ENCODE measurements at places on chromosomes 1 and 21.

DNA sequence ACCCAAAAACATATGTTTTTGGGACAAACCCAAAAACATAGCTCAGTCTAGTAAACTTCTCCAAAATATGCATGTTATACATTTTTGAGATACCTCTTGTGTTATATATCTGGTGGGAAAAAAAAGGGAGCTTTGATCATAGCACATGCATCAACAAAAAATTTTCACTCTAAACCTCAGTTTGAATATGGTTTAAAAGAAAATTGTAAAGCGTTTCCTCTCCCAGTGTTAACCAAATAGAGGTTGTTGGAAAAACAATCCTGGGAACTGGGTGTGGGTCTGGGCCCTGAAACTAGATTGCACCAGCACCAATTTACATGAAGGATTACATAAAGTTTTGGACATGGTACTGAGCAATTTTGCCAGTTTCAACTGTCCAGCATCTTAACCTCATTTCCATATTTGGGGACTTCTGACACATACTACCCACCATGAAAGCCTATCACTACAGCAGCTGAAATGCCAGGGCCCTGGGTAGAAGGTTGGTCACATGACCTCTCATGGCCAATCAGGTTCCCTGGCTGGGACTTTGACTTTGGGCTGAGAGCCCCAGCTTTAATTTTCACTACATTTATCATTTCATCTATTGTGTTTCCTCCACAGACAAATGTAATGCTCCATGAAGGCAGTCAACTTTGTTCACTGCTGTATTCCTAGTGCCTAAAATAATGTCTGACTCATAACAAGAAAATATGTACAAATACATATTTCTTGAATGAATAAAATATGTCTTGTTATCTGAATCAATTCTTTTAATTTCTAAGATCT, 150.7 kb downstream of the SETD4 start:
- no peak for DNase-seq

- DNase-seq, result no peak
These were observed 74.7 kb upstream of the AKT3 start for GRCh38 chr1:243924588-243925349.

GRCh38 chr1:62230718-62231117, 36.1 kb downstream of the L1TD1 start:
- DNase-seq, result no peak

DNA sequence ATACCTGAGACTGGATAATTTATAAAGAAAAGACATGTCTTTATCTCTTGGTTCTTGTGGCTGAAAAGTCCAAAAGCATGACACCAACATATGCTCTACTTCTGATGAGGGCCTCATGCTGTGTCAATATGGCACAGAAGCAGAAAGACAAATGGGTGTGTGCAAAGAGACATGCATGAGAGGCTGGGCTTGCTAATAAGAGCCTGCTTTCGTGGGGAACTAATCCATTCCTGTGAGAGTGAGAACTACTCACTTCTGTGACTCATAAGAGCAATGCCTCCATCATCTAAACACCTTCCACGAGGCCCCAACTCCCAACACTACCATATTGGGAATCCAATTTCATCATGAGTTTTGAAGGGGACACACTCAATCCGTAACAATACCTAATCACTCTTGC, 340.0 kb upstream of the DUSP10 start:
- DNase-seq, result no peak

- DNase-seq, result no peak
These were observed 9.7 kb downstream of the S100A6 start for GRCh38 chr1:153526132-153526543.

- no peak for DNase-seq
These were observed 17.7 kb upstream of the ELAVL4 start for GRCh38 chr1:50091068-50091467.

GRCh38 chr21:14115646-14116045, 95.1 kb downstream of the LIPI start:
- DNase-seq, result no peak

- no peak for DNase-seq
These were observed 23.9 kb downstream of the PKN2 start for GRCh38 chr1:88708011-88708410.

GRCh38 chr1:33849211-33849610, 14.7 kb upstream of the HMGB4 start:
- DNase-seq, result no peak

GRCh38 chr1:183769956-183770815, 34.7 kb upstream of the RGL1 start:
- no peak for DNase-seq

- DNase-seq, result no peak
These were observed 367.7 kb upstream of the NEGR1 start for GRCh38 chr1:72649991-72650390.

DNA sequence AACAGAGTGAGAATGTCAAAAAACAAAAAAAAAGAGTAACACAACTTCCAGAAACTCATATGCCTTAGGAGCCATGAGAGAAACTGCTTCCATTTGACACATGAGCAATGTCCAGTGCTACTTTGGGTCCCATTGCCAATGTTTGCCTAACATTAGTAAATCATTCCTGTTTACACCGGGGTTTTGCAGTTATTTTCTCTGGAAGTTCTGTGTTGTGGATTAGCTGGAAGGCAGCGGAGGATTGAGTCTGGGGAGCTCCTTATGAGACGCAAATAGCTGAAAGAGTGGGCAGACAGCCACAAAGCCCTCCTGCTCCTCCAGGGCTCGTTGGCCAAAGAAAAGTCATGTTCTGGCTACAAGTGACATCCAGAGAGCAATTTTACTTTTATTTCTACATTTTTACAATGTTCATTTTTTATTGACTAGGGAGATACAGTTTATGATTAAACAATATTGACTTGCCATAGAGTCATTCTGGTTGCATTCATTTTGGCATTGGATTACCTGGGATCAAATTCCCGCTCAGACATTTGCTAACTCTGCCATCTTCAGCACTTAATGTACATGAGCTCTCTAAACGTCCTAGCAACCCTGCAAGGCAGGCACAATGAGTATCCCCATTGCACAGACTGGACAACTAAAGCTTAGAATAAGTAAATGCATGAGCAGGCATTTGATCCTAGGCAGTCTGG, 66.4 kb upstream of the GALNT2 start:
- no peak for DNase-seq

DNA sequence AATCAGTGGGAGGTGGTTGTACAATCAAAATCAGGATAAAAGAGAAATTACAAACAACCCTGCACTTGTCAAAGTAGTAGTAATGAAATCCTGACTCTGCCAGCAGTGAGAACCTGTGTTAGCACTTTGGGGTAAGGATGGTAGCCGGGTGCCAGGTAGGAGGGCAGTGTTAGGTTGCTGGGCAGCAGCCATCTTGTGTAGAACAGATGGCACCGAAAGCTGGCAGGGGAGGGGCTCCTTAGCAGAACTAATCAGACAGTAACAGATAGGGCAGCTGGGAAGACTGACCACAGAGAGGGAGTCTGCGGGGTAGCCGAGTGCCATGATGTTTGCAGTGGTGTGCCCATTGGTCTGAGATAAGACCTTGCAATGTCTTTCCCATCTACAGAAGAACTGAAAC, 137.3 kb downstream of the SDCCAG8 start:
- DNase-seq, result no peak

DNA sequence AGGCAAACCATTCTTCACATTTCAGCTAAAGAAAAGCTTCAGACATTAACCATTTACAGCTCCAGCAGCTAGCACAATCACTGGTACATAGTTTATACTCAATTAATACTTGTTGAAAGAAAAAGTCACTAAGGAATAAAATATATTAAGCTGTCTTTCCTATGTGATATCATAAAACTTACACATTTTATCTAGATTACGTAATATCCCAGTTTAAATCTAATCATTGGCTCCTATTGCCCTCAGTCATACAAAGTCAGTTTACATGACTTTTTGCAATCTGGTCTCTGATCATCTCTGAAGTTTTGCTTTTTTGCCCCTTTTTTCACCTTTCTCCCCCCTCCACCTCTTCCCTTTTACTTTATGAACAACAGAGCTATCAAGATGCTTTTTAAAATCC, 8.5 kb upstream of the PRRC2C start:
- no peak for DNase-seq

DNA sequence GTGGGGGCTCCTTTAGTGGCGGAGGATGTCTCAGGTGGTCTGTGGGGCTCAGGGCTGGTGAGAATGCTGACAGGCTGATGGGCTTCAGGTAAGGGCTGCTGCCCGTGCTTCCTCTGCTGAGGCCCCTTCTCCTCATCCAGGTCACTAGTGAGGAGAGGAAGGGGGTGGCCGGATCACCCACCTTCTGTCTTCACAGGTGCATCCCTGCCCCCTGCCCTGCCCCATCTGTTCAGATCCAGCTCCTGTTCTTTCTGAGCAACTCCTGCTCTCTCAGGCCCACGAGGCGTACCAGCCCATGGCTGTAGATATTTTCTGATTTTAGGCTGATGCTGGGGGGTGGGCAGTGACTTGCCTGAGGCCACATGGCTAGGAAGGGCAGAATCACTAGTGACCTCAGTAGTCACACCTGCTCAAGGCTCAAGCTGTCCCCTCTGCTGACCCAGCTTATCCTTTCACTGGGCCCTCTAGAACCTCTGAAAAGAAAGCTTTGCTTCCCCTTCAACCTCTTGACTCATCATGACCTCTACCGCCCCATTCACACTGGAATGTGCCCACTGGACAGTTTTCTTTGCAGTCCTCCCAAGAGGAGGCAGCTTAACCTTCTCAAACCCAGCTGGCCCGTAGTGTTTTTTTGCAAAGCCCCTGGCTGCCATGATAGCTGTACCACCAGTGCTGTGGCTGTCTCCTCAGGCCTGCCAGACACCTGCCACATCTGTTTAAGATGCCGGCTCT, 14.8 kb downstream of the DCST2 start:
- no peak for DNase-seq

DNA sequence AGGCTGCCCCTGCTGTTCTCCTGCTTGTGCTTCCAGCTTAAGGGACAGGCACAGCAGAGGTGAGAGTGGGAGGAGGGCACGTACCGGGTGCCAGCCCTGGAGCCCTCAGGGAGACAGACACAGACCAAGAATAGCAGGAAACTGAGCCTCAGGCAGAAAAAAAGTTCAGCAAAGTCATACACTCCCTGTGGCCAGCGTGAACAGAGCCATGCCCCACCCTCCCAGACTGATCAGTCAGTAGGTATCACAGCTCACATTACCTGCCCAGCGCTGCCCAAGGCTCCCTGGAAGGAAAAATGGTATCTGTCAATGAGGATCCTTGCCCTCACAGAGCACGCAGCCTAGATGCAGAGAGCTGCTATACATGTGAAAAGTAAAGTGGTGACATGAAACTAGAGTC, 1.3 kb downstream of the UBL4B start:
- no peak for DNase-seq

DNA sequence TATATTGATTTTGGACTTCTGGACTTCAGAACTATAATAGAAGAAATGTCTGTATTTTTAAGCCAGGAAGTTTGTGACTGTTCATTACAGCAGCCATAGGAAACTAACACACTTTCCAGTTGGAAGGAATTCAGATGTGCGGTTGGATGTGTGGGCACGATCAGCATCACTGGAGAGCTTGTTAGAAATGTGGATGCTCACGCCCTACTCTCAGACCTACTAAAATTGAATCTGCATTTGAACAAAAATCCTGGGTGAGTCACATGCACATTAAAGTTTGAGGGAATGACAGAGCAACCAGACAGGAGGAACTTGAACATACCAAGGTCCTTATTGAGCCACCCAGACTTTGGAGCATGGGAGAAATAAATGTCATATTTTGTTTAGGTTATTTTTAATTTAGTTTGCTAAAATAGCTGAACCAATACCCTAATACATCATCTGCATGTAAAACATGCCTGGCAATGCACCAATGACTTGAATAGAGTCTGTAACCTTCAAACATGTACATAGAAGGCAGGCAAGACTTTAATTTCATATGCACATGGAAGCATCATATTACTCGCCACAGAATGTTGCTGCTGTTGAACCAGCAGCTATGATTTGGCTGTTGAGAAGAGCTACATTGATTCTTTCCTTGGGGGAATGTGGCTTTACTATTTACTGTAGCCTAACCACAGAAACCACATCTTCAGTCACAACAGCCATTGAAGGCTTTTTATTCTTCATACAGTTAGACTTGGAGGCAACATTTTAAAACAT, 346.2 kb downstream of the BARHL2 start:
- DNase-seq, result no peak

GRCh38 chr1:184110272-184111204, 59.0 kb downstream of the TSEN15 start:
- no peak for DNase-seq

GRCh38 chr1:68198752-68199151, 33.6 kb downstream of the WLS start:
- no peak for DNase-seq

GRCh38 chr1:27602462-27603308, 1.3 kb downstream of the AHDC1 start:
- no peak for DNase-seq

GRCh38 chr1:242870966-242871365, 346.5 kb upstream of the PLD5 start:
- no peak for DNase-seq

DNA sequence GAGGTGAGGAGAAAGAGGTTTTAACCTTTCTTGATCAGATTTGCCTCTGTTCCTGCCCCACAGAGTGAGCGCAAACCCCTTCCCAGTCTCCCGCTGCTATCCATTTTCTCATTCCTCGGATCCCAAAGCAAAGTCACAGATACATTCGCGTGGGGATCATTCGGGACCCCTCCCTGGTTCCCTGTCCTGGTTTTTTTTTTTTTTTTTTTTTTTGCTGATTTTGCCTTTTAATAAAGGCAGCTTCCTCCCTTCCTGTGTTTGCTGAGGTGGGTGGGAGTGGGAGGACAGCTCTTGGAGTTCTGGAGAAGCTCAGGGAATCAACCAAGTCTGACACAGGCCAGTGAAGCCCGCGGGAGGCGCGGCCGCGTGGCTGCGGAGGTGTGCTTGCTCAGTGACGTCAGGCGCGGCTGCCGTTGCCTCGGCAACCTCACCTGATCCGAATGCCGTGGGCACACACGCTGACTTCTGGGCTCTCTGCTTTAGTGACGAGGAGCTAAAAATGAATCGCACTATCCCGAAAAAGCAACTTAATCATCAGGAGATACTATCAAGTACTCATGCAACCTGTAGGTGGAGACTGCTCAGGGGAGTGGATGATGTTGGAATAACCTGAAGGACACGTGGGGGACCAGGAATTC, 106.4 kb downstream of the TBX19 start:
- peak; percentile 65 for DNase-seq

- no peak for DNase-seq
These were observed 552.1 kb downstream of the LMO4 start for GRCh38 chr1:87880764-87881163.

DNA sequence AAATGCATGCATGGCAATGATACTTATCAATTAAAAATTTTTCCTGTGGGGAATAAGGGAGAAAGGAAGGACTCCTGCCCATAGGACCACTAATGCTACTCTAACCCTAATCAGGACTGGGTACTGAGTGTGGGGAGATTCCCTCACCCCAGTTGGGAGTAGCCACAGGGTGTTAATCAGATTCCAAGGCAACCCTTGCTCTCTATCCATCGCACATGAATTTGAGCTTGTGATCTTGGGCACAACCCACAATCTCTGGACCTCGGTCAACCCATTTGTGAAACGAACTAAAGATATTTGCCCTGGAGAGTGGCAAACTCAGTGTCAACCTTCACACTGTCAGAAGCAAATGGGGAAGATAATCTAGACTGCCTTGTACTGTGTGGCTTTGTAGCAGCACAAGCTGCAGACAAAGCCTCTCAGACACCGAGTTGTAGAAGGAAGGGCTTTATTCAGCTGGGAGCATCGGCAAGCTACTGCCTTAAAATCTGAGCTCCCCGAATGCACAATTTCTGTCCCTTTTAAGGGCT, 69.5 kb downstream of the SERINC2 start:
- no peak for DNase-seq

GRCh38 chr1:184755226-184756065, 788 bp upstream of the EDEM3 start:
- no peak for DNase-seq

GRCh38 chr1:156444407-156445001, 56.1 kb downstream of the MEF2D start:
- no peak for DNase-seq

All from stimulated activated CD8-positive, alpha-beta memory T cell treated with anti-CD3 and anti-CD28 coated beads, Interleukin-2, amount 100 ng/mL, for 1 hour (primary cell).